Progenitor cell of endocrine pancreas (in vitro differentiated cells): ENCODE measurements at places on chromosomes 7 and 10.

DNA sequence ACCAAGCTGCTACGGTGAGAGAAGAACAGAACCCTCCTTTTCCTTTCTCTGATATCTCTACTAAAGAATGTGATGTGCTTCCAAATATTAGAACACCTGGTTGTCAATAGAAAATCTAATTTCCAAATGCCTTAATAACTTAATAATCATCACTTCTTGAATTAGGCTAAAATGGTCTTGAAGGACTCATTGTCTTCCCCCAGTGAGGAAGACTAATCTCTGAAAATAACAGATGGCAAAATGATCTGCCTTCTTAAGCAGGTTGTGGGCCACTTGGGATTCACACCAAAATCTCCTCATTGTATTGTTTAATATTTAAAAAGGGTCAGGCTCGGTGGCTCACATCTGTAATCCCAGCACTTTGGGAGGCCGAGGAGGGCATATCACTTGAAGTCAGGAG lies 805.9 kb upstream of the AUTS2 start:
- no peak for DNase-seq

DNA sequence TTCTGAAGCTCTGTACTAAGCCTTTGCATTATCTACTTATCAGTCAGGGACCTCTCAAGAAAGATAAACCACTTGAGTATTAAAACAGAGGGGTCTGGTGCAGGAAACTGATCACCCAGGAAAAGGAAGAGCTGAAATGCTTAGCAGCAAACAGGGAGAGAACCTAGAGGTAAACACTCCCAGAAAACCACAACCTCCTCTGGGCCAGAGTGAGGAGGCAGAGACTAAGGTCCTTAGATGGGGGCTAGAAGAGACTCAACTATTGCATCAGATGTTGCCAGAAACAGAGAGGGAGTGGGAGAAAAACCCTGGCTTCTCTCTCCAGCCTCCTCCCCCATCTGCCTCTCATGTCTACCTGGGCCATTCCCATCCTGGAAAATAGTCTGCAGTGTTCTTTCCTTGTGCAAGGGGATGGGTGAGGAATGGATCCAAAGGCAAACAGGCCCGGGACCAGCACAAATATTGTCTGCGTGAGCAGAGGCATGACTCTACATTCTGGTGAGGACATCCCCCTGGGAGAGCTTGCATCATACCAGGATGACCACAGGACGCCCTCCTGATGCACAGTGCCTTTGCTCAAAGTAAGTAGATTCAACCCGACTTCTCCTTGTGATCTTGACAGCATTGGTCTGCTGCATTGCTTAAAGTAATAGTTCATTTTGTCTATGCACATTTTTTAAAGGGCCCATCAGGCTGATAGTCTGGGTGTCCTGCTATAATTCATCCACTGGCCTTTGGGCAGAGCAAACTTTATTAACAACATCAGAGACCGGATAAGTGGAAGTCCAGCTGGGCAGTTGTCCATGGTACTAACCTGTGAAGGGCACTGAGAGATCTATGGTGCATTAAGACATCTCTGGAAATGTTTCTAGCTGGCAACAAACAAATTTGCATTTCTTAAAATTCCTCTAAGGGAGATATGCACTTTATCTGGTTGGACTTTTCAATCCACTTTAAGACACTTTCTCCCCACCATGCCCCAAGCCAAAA lies 22.4 kb upstream of the ODAD2 start:
- DNase-seq = no peak

- no peak for DNase-seq
Observed at GRCh38 chr7:140609646-140610045, 31.0 kb downstream of the DENND2A start.

- DNase-seq = no peak
Observed at GRCh38 chr7:33849971-33850559, 55.3 kb upstream of the BMPER start.

DNA sequence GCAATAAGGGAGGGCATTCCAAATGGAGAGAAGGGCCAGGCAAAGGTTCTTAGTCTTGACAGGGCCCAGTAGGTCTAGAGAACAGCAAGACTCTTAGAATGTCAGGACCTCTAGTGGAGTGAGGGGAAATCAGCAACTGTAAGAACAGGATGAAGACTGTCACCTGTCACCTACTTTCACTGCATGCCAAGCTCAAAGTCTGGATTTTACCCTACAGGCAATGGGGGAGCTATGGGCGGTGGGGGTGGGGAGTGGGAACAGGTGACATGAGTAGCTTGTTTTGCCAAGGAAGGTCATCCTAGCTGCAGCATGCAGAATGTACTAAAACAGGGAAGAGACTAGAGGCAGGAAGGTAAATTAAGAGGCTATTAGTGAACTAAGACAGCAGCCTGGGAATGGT lies 18.3 kb downstream of the GOT1 start:
- no peak for DNase-seq

GRCh38 chr10:23362069-23362830 lies 17.7 kb upstream of the C10orf67 start:
- no peak for DNase-seq

DNA sequence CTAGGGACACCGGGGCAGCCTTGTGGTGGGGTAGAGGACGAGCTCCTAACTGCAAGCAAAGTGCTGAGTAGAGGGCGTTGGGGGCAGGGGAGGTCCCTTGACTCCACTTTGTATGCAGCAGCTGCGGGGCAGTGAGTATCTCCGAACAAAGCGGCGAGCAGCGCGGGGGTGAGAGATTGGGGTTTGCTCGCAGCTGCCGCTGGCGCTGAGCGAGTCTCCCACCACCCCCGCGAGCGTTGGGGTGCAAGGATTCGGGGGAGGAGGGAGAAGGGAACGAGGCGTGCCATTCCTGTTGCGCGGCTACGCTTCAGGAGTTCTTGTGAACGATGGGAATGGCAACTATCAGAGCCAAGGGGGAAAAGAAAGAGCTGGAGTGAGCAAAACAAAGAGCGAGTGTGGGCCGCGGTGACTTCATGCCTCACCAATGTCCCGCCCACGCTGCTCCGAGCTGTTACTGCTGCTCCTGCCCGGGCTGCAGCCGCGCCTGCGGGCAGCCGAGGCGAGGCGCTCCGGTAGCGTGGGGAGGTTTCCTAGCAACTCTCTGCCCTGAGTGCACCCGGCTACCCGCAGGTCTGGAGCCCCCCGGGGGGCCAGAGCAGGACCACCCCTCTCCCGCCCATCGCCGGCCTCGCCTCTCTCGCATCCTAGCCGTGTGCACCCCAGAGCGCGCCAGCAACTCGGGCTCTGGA lies at the start of gene ITGB8:
TSS of gene ITGB8 (plus strand) at position 662 of the 689 bp plus-strand sequence. CDS start 907 bp downstream, outside the sequence.
- DNase-seq = peak; percentile 56

DNA sequence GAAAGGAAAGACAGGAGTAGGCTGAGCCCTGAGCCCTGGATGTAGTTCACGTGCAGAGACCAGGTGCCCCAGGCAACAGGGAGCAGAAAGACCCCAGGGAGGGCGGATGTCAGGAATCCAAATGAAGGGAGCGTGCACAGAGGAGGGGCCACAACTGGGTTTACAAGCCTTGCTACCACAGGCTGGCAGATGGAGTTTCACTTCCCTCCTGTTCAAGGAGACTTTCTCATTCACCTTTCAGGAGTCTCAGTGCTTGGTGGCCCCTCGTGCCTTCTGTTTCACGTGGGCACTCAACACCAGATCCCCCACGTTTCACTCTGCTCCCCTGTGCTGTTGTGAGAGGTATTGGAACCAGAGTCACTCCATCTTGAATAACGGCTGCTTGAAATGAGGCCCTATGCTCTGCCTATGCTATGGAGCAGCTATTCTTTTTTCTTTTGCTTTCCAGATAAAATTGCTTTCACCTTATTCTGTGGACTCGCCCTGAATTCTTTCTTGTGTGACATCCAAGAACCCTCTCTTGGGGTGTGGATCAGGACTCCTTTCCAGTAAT lies 601.4 kb upstream of the IGFBP3 start:
- DNase-seq = no peak

- no peak for DNase-seq
Observed at GRCh38 chr10:34830217-34830822, 15.2 kb upstream of the PARD3 start.

- no peak for DNase-seq
Observed at GRCh38 chr7:158134824-158135223, 452.8 kb downstream of the PTPRN2 start.

GRCh38 chr10:775245-776075 lies 86.0 kb upstream of the DIP2C start:
- DNase-seq = no peak

- DNase-seq = no peak
Observed at GRCh38 chr7:45691155-45691656, 117.0 kb downstream of the ADCY1 start.

- DNase-seq = no peak
Observed at GRCh38 chr7:133358708-133359107, 105.8 kb downstream of the EXOC4 start.

GRCh38 chr7:64045301-64046040 lies at the start of gene ZNF727:
Gene ZNF727 (plus strand): TSS chr7:64045434. CDS start chr7:64045622, 188 bp downstream.
- no peak for DNase-seq

DNA sequence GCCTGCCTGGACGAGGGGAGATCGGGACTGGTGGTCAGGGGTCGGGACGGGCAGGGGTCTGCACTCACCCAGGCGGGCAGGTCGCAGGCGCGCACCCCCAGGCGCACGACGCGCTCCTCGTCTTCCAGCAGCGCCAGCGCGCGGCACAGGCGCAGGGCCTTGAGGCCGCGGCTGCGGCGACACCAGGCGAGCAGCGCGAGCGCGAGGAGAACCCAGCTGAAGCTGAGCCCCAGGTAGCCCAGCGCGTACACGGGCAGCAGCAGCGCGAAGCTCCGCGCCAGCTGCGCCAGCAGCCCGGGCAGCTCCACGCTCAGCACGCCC lies 328 bp downstream of the ESYT2 start:
- peak; percentile 39 for DNase-seq

GRCh38 chr10:132714096-132714985 lies 71.6 kb downstream of the NKX6-2 start:
- DNase-seq = no peak

GRCh38 chr7:77899516-77899915 lies 100.9 kb downstream of the PHTF2 start:
- DNase-seq = no peak

- no peak for DNase-seq
Observed at GRCh38 chr7:5322621-5323410, 40.1 kb downstream of the SLC29A4 start.

DNA sequence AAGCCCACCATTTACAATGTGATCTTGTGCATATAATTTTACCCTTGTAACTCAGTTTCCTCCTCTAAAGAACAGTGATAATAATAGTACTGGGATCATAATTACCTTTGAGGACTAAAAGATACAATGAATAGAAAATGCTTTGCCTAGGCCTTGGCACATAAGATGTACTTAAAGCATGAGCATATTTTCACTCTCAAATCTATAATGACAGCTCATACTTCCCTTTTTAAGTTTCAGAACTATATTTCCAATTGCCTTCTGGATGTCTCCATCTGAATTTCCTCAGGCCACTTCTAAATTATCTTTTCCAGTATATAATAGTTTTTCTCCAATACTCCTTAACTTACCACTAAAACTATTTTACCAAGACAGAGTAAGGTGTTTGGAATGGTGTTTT lies 13.3 kb upstream of the ITGB8 start:
- no peak for DNase-seq

- DNase-seq = no peak
Observed at GRCh38 chr10:53463539-53463938, 691.0 kb upstream of the MBL2 start.

GRCh38 chr10:124606822-124607221 lies 137.4 kb downstream of the FAM53B start:
- no peak for DNase-seq

GRCh38 chr7:70622936-70623335 lies 509.0 kb upstream of the GALNT17 start:
- DNase-seq = no peak

DNA sequence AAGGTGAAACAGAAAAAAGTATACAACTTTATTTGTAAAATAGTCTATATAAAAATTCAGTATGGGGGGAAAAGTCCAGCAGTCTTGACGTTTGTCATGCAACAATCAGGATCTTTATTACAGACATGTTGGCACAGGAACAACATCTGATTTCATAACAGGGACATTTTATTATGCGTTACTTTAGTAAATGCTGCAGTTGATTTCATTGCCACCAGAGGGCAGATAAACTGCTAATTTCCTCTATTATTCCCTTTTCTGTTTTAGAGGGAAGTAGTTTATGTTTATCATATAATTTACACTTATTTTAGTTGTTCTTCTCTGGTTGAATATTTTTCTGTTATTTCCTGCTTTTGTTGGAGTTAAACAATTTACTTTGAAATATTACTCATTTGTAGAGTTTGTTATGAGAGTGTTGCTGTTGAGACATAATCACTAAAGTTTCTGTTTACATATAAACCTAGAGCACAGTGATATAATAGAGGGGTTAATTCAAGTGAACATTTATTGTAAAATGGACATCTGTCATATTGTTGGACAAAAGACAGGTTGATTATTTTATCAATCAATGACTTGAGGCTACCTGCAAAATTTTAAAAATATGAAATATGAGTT lies 3.3 kb downstream of the PLXDC2 start:
- DNase-seq = no peak

DNA sequence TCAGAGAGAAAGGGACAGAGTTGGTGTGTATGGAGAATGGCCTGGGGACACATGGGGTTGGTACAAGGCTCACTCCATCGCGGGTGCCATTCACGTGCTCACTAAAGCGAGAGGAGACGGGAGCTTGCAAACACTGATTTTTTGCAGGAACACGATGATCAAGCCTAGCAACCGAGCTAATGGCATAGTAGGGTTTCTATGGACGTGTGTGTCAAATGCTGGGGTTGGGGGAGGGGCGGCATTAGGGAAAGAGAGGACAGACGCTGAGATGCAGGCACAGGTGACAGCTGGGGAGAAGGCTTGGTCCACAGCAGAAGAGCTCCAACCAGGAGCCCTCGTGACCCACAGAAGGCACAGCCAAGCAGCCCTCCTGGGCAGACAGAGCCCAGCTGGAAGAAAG lies 33.9 kb downstream of the RCC1L start:
- no peak for DNase-seq

GRCh38 chr7:142771353-142771723 lies 568 bp downstream of the PRSS2 start:
- no peak for DNase-seq

GRCh38 chr7:85713171-85713570 lies 526.3 kb upstream of the SEMA3D start:
- no peak for DNase-seq

- DNase-seq = no peak
Observed at GRCh38 chr10:1650542-1651269, 86.6 kb downstream of the ADARB2 start.

- no peak for DNase-seq
Observed at GRCh38 chr10:12397147-12397896, 48.0 kb downstream of the CAMK1D start.

DNA sequence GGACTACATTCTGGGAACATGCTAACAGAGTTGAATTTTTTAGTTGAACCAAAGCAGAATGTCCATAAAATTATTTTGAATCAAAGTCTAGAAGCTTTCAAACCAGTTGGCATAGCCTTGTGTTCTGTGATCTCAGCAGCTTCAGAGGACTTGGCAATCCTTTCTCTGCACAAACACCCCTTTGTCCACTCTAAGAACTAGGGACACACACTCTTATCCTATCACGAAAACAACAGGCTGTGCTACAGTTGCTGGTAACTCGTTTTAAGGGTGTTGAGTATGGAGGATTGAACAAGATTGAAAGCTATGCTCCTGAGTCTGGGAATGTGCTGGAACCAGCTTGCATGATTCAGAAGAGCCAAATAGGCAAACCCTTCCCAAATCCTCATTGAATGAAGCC lies 76.4 kb upstream of the PRSS58 start:
- DNase-seq = no peak

GRCh38 chr7:92621561-92622023 lies 31.4 kb upstream of the FAM133B start:
- no peak for DNase-seq

GRCh38 chr7:1536743-1537534 lies 6.4 kb downstream of the MAFK start:
- peak; percentile 81 for DNase-seq

- no peak for DNase-seq
Observed at GRCh38 chr7:135714534-135715009, 13.4 kb downstream of the SLC13A4 start.

- no peak for DNase-seq
Observed at GRCh38 chr10:101032637-101033224, 1.7 kb downstream of the SFXN3 start.
